ENCODE measurements at places on chromosomes 5 and 9. TPM values are rescaled to one million over a fixed set of nuclear protein-coding genes. Genes with fewer than 3 reads are reported as not detected.

- no peak overlapping the region for H3K27ac ChIP-seq
- H3K4me3 ChIP-seq = no peak overlapping the region
- peaks cover 5% of the 10 kb centered on the region for H3K4me1 ChIP-seq
- no peaks in the 10 kb centered on the region for H3K27me3 ChIP-seq
Measured at GRCh38 chr5:65070026-65070425, 301.3 kb downstream of the CWC27 start.

- H3K36me3 ChIP-seq = no peaks in the 10 kb centered on the region
- DNase-seq = no peak
- no peaks in the 10 kb centered on the region for H3K27me3 ChIP-seq
- no peak overlapping the region for H3K27ac ChIP-seq
- H3K4me3 ChIP-seq = no peak overlapping the region
Measured at GRCh38 chr5:40594811-40595210, 84.9 kb upstream of the PTGER4 start.

Gene IQGAP2
- 20.7 TPM for total RNA-seq

Gene TTC33
- total RNA-seq = 34.5 TPM

Gene GNA14
- 0.47 TPM for total RNA-seq

DNA sequence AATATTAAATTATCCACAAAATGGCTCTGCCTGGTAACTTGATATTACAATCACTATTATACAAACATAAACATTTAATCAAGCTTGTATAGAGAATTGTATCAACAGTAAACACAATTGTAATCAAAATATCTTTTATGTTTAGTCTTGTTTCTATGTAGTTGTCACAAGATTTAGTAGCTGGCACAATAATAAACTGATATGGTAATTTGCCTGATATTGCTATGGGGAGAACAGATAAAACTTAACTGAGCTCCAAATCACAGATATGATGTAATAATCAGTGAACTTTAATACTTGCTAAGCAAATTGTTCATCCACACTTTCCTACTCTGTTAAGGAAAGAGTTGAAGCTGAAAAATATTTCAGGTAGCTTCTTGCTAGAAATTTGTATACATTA is 189.8 kb downstream of the MPDZ start:
- H3K4me3 ChIP-seq = no peak overlapping the region
- no peaks in the 10 kb centered on the region for H3K4me1 ChIP-seq
- H3K36me3 ChIP-seq = no peaks in the 10 kb centered on the region
- H3K27me3 ChIP-seq = no peaks in the 10 kb centered on the region
- DNase-seq = no peak

DNA sequence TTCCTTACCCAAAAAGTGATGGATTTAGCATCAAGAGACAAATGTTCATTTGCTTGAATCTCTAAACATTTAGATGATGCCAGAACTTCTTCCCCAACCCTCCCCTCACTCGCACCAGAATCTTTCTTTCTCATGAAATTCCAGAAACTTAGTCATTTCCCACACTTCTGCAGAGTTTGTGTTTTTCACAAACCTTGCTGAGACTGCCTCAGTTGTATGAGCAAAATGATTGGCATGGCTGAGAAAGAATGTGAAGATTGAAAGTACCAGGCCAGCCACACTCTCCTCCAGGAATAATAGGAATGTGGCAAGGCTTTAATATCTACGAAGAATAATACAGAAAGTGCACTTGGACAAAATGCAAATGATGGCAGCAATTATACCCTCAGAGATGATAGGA is 428.3 kb upstream of the CDH6 start:
- no peak for DNase-seq
- H3K27me3 ChIP-seq = no peaks in the 10 kb centered on the region
- no peak overlapping the region for H3K27ac ChIP-seq

DNA sequence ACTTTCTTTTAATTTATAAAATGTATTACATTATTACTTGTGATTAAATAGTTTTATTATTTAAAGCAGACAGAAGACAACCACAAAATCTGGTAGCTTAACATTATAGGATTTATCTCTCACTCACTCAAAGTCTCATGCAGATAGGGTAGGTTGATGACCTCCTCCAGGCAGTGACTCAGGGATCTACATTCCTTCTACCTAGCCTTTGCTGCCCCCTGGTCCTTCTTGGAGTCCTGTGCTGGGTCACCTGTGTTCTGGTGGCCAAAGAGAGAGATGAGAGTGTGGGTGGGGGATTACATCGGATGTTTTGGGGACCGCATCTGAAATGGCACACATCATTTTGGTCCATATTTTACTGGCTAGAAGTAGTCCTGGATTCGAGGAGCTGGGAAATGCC is 95.7 kb upstream of the CTSL start:
- H3K27ac ChIP-seq = no peak overlapping the region
- H3K36me3 ChIP-seq = peaks cover 38% of the 10 kb centered on the region
- no peak overlapping the region for H3K4me3 ChIP-seq
- DNase-seq = no peak
- no peaks in the 10 kb centered on the region for H3K27me3 ChIP-seq

- no peaks in the 10 kb centered on the region for H3K27me3 ChIP-seq
- H3K36me3 ChIP-seq = no peaks in the 10 kb centered on the region
- DNase-seq = no peak
- H3K4me1 ChIP-seq = no peaks in the 10 kb centered on the region
Measured at GRCh38 chr9:3006851-3007250, 163.0 kb upstream of the PUM3 start.

DNA sequence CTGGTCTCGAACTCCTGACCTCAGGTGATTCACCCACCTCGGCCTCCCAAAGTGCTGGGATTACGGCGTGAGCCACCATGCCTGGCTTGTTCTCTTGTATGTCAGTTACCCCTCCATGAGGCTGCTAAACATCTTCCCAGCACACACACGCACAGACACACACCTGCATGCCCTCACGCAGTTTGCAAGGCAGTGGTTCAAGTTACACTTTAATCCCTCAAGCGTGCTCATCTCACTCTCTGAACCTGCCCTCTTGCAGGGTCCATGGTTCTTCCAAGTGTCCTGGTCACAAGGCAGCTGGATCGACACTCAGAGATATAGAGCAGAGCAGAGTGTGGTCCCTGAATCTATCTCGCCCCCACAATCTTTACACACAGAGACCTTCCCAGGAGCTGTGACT is 34.1 kb upstream of the RUFY1 start:
- H3K27me3 ChIP-seq = no peaks in the 10 kb centered on the region
- no peak overlapping the region for H3K4me3 ChIP-seq
- no peak for DNase-seq
- H3K27ac ChIP-seq = no peak overlapping the region

DNA sequence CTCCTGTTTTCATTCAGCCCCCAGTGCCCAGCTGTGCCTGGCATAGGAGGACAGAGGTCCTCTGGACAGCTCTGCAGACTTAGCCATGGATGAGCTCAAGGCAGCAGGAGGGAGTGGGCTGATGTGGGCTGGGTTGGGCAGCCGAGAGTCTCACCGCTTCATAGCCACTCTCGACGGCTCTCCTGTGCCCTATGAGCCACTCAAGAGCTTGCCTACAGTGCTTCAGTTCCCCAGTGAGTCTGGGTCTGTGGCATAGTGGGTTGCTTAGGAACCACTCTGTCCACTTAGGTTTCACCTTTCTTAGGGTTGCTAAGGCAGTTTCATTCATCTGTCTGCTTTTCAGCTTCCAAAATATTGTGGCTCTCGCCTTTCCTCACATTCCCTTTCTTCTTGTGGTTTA is 296.8 kb downstream of the ICE1 start:
- no peaks in the 10 kb centered on the region for H3K4me1 ChIP-seq
- H3K27ac ChIP-seq = no peak overlapping the region

GRCh38 chr5:83360573-83360972 is 111.0 kb upstream of the VCAN start:
- H3K4me1 ChIP-seq = no peaks in the 10 kb centered on the region
- no peak for DNase-seq
- H3K36me3 ChIP-seq = no peaks in the 10 kb centered on the region
- H3K4me3 ChIP-seq = no peak overlapping the region
- H3K27ac ChIP-seq = no peak overlapping the region

- H3K27me3 ChIP-seq = no peaks in the 10 kb centered on the region
- H3K27ac ChIP-seq = no peak overlapping the region
- no peak for DNase-seq
Measured at GRCh38 chr5:264338-264737, 7.1 kb upstream of the PDCD6 start.

- no peaks in the 10 kb centered on the region for H3K27me3 ChIP-seq
- no peaks in the 10 kb centered on the region for H3K36me3 ChIP-seq
- no peaks in the 10 kb centered on the region for H3K4me1 ChIP-seq
- H3K27ac ChIP-seq = no peak overlapping the region
Measured at GRCh38 chr9:20788526-20789451, 104.7 kb downstream of the FOCAD start.

DNA sequence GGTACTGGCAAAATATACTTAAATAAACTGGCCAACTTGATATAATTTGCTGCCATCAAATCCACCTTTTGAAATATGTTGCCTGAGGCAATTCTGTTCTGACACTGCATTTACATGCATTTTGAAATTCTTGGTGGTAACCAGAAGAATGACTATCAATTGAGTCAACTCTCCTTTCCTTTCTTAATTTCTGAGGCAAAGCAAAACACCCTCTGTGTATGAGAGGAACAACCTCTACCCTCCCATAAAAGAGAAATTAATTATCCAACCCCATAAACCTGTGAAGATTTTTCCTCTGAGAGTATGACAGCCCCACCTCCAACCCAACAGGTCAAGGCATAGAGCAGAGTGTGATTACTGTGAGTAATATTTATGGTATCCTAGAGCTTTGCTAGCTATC is 286.8 kb downstream of the NR2F1-AS1 start:
- H3K4me3 ChIP-seq = no peak overlapping the region
- H3K27ac ChIP-seq = no peak overlapping the region
- H3K27me3 ChIP-seq = no peaks in the 10 kb centered on the region
- H3K36me3 ChIP-seq = no peaks in the 10 kb centered on the region

Gene SLC31A1
- total RNA-seq = 5.4 TPM

DNA sequence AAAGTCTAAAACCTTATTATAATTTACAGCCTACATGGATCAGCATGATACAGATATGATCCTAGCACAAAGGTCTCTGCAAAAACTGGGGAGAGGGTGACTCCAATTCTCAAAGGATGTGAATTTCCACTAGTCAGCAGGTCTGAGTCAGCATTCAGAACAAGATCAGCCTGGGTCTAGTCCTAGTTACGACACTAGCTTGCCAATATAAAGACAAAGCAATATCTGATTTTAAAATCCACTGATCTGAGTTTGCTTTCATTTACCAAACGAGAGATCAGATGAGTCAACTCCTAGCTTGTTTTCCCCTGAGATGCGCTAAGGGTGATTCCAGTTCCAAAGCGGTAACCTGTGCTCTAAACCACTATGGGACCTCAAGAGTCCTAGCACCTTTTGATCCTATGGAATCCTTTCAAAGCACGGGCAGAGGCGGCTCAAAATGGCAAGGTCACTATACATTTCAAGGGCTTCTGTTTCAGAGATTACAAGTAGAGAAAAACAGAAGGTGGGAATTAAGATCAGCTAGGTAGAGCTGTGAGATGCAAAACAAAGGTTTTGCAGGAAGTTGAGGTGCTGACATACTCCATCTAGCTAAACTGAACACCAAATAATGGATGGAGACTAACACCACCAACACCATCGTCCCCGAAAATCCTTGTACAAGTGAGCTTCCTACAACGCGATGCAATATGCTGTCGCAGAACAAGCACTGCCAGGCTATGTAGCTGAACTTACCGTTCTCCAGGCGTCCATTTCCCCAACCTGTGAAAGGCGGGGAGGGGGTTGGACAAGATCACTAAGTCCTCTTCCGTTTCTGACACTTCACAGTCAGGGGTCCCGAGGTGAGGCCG is 906 bp downstream of the SLC25A51 start:
- H3K4me3 ChIP-seq = peak overlapping the region; percentile 91
- H3K4me1 ChIP-seq = peaks cover 8% of the 10 kb centered on the region
- peaks cover 10% of the 10 kb centered on the region for H3K36me3 ChIP-seq
- no peak for DNase-seq

- peaks cover 17% of the 10 kb centered on the region for H3K4me1 ChIP-seq
- no peak overlapping the region for H3K4me3 ChIP-seq
- H3K27ac ChIP-seq = no peak overlapping the region
Measured at GRCh38 chr5:991472-992267, 16.9 kb upstream of the NKD2 start.

Gene ZNF300
- total RNA-seq = 7.7 TPM

Gene SAXO1
- 0.09 TPM for total RNA-seq

GRCh38 chr5:143600396-143601075 is 197.1 kb upstream of the NR3C1 start:
- H3K4me1 ChIP-seq = peaks cover 31% of the 10 kb centered on the region
- no peaks in the 10 kb centered on the region for H3K27me3 ChIP-seq
- DNase-seq = no peak
- H3K36me3 ChIP-seq = no peaks in the 10 kb centered on the region
- no peak overlapping the region for H3K27ac ChIP-seq

DNA sequence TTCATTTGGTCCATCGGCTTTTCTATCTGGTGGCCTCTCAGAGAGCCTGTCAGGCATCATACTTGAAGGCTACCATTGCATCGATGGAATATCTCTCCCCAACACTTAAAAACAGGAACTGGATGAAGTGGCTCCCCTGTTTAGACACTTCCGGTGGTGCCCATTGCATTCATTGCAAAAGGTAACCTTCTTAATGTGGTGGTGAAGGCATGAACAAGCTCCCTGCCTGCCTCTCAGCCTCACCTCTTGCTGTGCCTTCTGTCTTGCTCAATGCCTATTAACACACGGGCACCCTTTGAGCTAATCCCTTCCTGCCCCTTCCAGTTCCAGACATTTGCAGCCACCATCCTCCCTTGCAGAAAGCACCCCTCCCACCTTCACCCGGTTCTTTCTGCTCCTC is 233.1 kb upstream of the MSX2 start:
- no peak overlapping the region for H3K27ac ChIP-seq
- no peaks in the 10 kb centered on the region for H3K36me3 ChIP-seq
- no peaks in the 10 kb centered on the region for H3K4me1 ChIP-seq
- DNase-seq = no peak

GRCh38 chr9:32580631-32581300 is 7.8 kb upstream of the NDUFB6 start:
- DNase-seq = no peak
- no peak overlapping the region for H3K27ac ChIP-seq
- no peak overlapping the region for H3K4me3 ChIP-seq
- peaks cover 3% of the 10 kb centered on the region for H3K27me3 ChIP-seq

GRCh38 chr5:41636605-41637004 is 126.2 kb upstream of the PLCXD3 start:
- H3K4me3 ChIP-seq = no peak overlapping the region
- no peak for DNase-seq
- H3K36me3 ChIP-seq = no peaks in the 10 kb centered on the region
- no peak overlapping the region for H3K27ac ChIP-seq
- H3K27me3 ChIP-seq = no peaks in the 10 kb centered on the region
- no peaks in the 10 kb centered on the region for H3K4me1 ChIP-seq

DNA sequence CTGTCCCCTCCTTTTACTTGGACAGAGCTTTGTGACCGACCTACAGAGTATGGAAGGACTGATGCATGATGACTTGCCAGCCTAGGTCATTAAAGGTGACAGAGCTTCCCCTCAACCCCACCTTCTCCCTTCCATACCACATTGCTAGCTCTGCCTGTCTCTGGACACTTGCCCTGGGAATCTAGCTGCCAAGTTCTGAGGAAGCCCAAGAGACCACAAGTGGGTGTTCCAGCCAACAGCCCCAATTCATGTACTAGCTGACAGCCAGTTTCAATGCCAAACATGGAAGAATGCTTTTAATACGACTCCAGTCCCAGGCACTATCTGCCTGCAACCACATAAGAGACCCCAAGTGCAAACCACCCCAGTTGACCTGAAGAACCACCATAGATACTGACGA is 477.1 kb downstream of the SPOCK1 start:
- H3K27ac ChIP-seq = no peak overlapping the region
- DNase-seq = no peak
- no peaks in the 10 kb centered on the region for H3K36me3 ChIP-seq
- H3K4me3 ChIP-seq = no peak overlapping the region
